ENCODE measurements at places on chromosomes 1 and 21.

DNA sequence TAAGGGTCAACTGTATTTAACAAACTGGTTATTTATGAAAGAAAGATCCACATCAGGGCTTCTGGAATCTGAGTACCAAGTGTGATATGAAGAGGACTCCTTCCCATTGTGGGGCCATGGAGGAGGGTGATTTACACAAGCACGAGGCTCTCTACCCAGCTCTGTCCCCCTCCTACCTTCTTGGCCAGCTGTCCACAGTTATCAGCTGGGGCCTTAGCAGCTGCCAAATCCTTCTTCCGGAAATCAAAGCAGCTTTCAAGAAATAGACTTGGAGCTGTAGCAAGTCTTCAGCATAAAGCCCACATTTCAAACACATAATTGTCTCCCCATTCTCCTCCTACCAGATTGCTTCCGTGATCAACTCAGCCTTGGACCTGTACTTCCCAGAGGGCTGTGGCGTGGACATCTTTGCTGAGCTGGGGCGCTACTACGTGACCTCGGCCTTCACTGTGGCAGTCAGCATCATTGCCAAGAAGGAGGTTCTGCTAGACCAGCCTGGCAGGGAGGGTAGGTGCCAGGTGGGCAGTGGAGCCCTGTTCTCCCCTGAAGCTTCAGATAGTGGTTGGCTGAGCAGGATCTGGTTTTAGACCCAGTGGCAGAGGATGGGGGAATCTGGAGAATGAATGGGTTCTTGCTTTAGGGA is 15.5 kb downstream of the AZIN2 start:
- no peak for DNase-seq

DNA sequence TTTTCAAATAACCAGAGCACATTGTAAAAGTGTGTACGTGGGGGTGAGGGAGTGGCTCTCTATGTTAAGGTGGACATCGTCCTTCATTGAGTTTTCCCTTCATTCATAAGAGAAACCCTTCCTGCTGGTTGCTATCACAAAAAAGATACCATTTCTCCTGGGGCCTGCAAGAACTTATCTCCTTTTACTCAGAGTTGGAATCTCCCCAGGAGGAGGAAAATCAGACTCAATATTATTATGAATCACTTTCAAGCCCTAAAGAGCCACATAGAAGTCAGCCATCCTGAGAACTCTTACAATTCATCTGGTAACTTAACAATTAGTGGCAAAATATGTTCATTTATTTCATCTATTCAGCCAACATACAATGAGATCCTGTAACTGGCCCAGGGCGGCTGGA is 27.1 kb upstream of the TGFBR3 start:
- no peak for DNase-seq

DNA sequence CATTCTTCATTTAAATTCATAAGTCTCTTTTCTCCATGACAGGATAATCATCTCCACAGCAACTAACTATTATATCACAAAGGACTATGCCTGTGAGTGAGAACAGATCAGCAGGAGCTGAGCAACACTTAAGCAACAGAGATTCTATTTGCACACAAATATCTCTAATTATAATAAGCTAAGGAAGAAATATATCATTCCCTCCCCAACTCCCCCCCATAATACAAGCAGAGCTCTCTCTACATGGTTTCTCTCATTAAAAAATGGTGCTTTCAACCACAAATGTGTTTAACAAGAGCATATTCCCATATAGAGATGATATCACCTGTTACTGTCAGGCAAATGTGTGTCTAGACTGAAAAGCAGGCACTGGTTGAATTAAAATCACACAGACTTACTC is 34.5 kb upstream of the NIBAN1 start:
- no peak for DNase-seq

GRCh38 chr21:17930093-17930492 is 110.9 kb upstream of the C21orf91 start:
- DNase-seq: no peak

DNA sequence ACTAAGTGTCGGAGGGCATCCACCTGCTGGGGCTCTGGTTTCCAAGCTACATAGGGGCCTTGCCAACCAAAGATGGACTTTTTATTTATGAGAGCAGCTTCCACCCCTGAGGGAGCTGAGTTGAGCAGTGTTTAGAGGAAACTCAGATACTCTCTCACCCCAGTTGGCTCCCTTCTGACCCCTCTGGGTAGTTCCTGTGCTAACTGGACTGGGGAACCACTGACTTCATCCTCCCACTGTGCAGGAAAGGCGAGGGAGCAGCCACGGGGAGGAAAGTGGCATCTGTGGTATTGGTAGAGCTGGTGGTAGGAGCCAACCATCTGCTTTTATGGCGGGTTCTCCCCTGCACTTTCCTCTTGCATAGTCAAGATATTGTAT is 70.4 kb downstream of the MPZL1 start:
- DNase-seq: no peak

GRCh38 chr1:209854196-209854595 is 26.4 kb downstream of the UTP25 start:
- DNase-seq: no peak

Data from amniotic stem cell (primary cell).